ENCODE measurements at places on chromosomes 7 and 10.

- DNase-seq = no peak
Measured at GRCh38 chr10:22005763-22006162, 2.2 kb upstream of the DNAJC1 start.

DNA sequence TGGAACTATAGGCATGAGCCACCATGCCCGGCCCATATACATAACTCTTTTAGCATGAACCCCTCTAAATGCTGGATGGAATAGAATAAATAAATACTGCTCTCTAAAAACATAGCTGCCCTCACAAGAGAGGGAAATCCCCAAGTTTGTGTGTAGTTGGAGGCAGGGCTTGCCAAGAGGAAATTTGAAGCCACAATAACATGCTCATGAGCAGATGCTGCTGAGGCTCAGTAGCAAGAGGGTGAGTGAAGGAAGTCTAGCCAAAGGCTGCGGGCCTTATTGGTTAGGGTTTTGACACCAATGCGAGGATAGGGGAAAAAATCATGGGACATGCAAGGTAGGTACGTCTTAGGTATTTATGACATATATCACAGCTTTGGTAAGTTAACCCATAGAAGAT is 17.3 kb downstream of the TPK1 start:
- peak; percentile 3 for DNase-seq

DNA sequence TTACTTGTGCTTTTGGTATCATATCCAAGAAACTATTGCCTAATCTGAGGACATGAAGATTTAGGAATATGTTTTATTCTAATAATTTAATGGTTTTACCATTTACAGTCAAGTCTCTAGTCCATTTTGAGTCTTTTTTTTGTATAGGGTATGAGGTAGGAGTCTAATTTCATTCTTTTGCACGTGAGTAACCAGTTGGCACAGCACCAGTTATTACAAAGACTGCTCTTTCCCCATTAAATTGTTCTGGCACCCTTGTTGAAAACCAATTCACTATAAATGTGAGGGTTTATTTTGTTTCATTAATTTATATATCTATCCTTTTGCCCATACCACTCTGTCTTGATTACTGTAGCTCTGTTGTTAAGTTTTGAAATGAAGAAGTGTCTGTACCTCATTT is 381.6 kb downstream of the SUGCT start:
- no peak for DNase-seq

DNA sequence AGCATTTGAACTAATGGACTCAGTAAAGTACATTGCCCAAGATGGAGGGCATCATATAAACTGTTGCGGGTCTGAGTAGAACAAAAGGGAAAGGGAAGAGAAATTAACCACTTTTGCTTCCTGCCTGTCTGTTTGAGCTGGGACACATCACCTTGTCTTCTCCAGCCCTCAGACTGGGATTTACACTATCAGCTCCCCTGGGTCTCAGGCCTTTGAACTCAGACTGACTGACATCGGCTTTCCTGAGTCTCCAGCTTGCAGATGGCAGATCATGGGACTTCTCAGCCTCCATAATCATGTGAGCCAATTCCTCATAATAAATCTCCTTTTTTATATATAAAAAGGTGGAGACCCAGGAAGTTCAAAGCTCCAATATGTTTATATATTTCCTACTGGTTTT is 23.0 kb upstream of the WASL start:
- no peak for DNase-seq

- peak; percentile 62 for DNase-seq
Measured at GRCh38 chr10:29841724-29842649, 207.2 kb upstream of the SVIL start.

- DNase-seq = no peak
Measured at GRCh38 chr10:129937351-129937751, 26.7 kb downstream of the EBF3 start.

DNA sequence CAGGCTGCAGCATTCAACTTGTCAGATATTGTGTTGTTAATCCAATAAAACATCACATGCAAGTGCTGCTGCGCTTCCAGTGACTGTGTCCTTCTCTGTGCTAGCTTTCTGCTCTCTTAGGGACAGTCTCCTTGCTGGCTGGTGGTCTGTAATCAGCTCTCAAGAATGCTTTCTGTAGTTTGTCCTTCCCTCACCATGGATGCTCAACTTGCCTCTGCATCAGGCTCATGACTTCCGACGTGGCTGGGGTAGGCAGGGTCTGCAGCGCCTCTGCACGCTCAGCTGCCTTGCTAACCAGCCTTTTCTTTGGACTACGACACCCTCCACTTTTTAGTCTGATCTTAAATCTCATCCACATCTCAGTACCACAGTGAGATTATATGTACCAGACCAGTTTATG is 58.3 kb downstream of the MMRN2 start:
- DNase-seq = no peak

Measured in bronchial epithelial cell (primary cell).